Left kidney (tissue), 8 donors: ENCODE measurements at places on chromosomes 1 and 21. TPM values are rescaled to one million over a fixed set of nuclear protein-coding genes. Genes with fewer than 3 reads are reported as not detected.

GRCh38 chr1:89499320-89499719, 25.3 kb upstream of the LRRC8B start:
- DNase-seq, result no peak

Gene LRRC38
- not detected for polyA plus RNA-seq

GRCh38 chr1:206986402-206986801, 16.1 kb upstream of the FCAMR start:
- no peak for DNase-seq

- DNase-seq, result no peak
Observed at GRCh38 chr1:42003433-42003832, 84.7 kb upstream of the HIVEP3 start.

DNA sequence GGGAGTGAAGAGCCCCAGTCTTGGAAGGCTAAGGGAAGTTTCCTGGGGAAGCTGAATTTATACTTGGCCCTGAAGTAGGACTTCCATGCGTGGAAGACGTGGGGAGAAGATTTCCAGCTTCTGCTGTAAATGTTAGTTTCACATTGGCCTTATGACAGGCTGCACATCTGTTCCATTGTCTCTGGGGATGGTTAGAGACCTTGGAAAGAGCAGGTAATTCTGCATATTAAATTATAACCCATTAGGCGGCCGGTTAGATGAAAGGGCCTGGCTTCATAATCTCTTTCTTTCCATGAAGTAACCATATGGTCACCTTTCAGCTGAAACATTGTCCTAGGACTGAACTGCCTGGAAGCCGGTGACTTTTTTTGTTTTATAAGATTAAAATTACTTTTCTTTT, 37.5 kb downstream of the DPT start:
- no peak for DNase-seq

DNA sequence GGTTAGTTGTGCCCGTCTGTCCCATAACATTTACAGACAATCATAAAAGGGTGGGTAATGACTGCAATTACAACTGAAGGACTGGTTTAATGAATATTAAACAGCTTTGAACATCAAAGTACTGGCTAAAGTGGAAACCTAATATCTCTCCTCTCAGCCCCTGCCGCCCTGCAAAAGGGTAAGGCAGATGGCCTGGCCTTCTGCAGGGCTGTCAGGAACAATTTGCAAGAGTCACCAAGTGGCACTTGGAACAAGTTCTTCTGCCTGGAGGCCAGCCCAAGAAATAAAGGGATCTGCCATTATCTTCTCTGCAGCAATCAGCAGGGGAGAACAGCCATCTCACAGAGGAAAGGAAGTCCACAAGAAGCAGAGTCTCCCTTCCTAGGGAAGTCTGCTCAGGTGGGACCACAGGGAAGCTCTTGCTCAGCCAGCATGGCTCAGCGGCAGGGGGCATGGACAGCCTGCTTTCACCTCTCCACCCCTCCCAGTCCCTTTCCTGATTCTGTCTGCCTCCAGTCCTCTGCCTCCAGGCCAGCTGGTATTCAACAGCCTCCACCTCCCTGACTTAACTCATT, 96.1 kb downstream of the TRABD2B start:
- DNase-seq, result no peak

- DNase-seq, result no peak
Observed at GRCh38 chr21:25872271-25872670, 137.5 kb downstream of the GABPA start.

Gene OR2T2
- polyA plus RNA-seq, result not detected

GRCh38 chr1:230705289-230706019, 8.5 kb downstream of the AGT start:
- DNase-seq, result no peak

- DNase-seq, result peak; percentile 26
Observed at GRCh38 chr1:210291786-210292230, 36.9 kb upstream of the HHAT start.

Gene CALML6
- 0.65 TPM for polyA plus RNA-seq

Gene OLIG2
- polyA plus RNA-seq, result not detected

- DNase-seq, result no peak
Observed at GRCh38 chr21:14092834-14093560, 117.8 kb downstream of the LIPI start.

- peak; percentile 29 for DNase-seq
Observed at GRCh38 chr1:5067246-5067645, 412.8 kb downstream of the AJAP1 start.

DNA sequence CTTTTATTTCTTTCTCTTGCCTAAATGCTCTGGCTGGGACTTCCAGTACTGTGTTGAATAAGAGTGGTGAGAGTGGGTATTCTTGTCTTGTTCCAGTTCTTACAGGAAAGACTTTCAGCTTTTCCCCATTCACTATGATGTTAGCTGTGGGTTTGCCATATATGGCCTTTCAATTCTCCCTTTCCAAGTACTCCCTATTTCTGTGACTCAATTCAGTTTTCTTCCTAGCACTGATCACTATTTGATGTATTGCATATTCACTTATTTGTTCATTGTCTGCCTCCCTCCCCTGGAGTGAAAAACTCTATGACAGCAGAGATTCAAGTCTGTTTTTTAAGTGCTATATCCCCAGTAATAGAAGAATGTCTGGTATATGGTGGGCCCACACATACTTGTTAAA, 618.2 kb upstream of the CAMK1G start:
- DNase-seq, result no peak

DNA sequence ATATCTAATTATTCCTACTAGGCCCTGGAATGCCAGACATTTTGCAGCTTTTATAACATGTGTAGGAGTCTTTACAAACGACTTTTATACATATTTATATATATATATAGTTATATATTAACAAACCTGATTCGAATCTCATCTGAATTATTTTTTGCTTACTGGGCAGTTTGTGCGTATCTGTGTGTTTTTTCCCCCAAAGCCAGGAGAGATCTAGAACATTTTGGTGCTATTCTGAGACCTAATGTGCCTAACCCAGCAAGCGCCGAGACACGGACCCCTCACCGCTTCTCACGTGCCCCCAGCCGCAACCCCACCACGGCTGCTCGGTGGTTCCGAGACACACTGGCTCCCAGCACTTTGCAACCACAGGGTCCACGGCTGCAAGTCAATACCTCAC, 54.8 kb downstream of the CASZ1 start:
- no peak for DNase-seq

Gene CLDN19
- 83.3 TPM for polyA plus RNA-seq

DNA sequence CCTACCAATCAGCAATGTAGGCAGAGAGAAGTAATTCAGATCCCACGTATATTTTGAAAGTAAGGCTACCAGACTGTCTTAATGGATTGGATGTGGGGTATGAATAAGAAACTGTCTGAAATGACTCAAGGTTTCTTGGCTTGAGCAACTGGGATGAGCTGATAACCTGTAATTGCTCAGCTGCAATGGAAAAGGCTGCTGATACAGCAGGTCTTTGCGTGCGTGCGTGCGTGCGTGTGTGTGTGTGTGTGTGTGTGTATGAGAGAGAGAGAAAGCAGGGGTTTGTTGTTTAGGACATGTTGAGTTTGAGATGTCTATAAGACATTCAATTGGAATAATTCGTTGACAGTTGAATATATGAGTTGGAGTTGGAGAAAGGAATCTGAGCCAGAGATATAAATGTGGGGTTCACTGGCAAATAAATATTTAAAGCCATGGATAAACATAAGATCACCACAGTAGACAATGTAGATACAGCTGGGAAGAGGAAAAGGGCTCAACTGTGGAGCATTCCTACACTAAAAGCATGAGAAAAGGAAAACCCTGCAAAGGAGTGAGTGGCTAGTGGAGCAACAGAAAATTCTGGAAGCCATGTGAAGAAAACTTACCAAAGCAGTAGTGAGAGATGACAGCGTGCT, 72.9 kb downstream of the UCHL5 start:
- DNase-seq, result no peak

- DNase-seq, result no peak
Observed at GRCh38 chr1:107867422-107867821, 97.6 kb downstream of the VAV3 start.

DNA sequence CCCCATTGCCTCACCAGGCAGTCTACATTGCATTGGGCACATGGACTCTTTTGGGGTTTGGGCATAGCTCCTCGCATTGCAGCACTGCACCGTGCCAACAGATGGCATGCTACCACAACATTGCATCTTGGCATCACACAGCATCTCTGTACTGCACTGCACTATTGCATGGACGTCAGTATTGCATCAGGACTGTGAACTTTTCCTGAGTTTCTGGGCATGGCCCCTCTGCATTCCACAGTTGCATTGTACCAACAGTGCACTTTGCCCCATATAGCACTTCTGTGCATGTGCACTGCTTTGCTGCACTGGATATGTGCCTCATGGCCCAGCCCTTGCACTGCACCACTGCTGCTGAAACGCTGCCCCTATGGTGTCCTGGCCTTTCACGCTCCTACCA, 9.6 kb downstream of the PTPRU start:
- DNase-seq, result no peak

- no peak for DNase-seq
Observed at GRCh38 chr1:61085983-61086644, 3.8 kb downstream of the NFIA start.

GRCh38 chr1:47870946-47871676, 126.1 kb downstream of the TRABD2B start:
- no peak for DNase-seq

Gene COL6A2
- polyA plus RNA-seq, result 161 TPM

DNA sequence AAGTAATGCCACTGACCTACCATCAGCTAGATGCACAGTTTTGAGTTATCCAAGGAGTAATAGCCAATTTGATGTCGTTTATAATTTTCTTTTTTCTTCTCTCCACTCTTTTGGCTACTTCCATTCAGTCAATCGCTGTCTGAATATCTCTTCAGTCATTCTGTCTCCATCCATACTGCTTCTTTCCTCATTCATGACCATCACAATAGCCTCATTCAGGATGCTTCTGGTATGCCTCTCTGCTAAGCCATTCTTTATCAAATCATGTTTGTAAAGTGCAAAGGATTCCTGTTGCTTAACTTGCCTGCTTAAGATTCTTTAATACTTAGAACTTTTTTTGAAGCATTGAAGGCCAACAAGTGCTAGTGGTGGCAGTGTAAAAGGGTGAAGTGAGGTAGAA, 20.2 kb downstream of the TYW3 start:
- DNase-seq, result no peak

GRCh38 chr1:31657020-31657804, 12.5 kb upstream of the PEF1 start:
- DNase-seq, result no peak

DNA sequence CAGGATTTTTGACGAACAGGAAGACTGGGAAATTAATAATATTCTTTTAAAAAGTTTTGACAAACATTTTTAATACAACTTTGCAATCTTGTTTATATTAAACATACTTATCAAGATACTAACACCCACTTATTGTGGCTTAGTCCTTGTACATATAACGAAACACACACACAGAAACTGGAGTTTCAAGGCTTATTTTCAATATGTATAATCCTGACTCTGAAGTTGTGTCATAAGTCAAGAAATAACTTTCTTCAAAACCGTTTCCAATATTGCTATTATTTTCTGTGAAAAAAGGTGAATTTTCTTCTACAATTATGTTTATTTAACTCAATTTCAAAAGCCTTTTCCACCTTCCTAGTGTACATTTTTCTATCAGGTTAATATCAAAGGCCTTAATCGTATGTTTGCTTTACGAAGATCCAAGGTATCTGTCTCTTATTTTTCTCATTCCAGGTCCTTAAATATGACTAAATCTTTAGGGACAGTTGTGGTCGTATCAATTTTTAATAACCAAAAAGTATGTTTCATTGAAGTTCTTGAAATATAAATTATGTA, 1.8 kb downstream of the CDKN2C start:
- no peak for DNase-seq

DNA sequence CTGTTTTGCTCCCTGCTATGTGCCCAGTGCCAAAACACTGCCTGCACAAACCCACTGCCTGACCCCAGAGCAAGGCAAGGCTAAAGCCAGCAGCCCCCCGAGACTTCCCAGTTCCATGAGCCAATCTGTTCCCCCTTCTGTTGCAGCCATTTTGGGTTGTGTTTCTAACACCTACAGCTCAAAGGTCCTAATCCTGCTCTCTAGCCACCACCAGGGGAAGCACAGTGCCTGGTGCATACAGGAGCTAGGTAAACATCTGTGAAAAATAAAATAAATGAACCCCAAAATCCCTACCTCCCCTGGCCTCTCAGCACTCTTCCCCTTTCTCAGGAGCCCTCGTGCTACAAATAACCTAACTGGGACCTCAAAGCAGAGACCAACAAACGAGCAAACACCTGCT, 190.2 kb downstream of the MATN1 start:
- DNase-seq, result no peak

Gene FYB2
- polyA plus RNA-seq, result 0.90 TPM

- peak; percentile 33 for DNase-seq
Observed at GRCh38 chr1:3968851-3969250, 68.8 kb upstream of the C1orf174 start.

Gene GABRD
- polyA plus RNA-seq, result 2.1 TPM

Gene IRF6
- 18.6 TPM for polyA plus RNA-seq

- no peak for DNase-seq
Observed at GRCh38 chr1:17903386-17903785, 148.3 kb downstream of the ACTL8 start.

DNA sequence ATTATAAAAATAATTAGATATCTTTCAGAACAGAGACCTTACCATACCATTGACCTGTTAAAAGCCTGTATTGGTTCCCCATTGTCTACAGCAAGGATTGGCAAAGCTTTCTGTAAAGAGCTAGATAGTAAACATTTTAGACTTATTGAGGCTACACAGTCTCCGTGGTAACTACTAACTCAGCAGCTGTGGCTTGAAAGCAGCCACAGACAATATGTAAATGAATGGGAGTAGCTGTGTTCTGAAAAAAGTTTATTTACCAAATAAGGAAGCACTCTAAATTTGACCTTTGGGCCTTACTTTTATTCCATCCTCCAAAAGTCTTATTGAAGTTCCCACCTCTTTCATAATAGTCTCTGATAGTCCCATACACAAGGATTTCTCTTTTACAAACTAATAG, 39.7 kb downstream of the NUP210L start:
- peak; percentile 2 for DNase-seq

- peak; percentile 35 for DNase-seq
Observed at GRCh38 chr1:64242895-64243756, 39.7 kb downstream of the UBE2U start.

DNA sequence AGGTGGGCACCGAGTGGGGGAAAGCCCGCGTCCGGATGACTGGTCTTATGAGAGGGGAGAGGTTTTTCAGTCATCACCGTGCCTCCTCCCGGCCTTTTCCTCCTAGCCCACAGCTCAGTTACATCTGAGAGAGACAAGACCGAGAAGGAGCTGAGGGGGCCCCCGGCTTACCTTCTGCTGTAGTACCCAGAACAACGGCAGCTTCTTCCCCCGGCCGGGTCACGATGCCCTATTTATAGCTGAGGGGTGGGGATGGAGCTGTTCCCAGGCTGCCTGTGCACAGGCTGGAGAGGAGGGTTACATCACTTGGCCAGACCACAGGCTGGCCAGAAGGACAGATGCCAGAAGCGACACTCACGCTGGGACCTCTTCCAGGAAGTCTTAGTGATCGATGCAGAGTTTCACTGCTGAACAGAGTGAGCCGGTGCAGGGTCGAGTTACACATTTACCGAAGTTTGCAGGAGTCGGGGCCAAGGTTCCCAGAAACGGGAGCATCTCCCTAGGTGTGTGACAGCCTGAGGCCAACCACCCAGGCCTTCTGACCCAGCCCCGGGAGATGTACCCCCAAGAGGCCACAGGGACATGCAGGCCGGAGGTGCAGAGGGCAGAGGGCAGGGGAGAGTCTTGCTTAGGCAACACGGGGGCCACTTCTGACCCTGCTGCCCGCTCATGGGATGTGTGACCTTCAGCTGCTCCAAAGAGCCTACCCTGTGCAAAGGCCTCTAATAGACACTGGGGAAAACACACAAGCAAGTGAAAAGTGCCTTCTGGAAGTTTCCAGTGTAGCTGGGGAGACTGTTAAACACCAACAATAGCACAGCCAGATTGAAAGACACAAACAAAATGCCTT, at the start of gene AGT:
TSS of gene AGT (minus strand) at position 208 of the 850 bp plus-strand sequence. CDS start 3,299 bp downstream, outside the sequence.
- no peak for DNase-seq
